ENCODE measurements at places on chromosomes 7 and 10.

DNA sequence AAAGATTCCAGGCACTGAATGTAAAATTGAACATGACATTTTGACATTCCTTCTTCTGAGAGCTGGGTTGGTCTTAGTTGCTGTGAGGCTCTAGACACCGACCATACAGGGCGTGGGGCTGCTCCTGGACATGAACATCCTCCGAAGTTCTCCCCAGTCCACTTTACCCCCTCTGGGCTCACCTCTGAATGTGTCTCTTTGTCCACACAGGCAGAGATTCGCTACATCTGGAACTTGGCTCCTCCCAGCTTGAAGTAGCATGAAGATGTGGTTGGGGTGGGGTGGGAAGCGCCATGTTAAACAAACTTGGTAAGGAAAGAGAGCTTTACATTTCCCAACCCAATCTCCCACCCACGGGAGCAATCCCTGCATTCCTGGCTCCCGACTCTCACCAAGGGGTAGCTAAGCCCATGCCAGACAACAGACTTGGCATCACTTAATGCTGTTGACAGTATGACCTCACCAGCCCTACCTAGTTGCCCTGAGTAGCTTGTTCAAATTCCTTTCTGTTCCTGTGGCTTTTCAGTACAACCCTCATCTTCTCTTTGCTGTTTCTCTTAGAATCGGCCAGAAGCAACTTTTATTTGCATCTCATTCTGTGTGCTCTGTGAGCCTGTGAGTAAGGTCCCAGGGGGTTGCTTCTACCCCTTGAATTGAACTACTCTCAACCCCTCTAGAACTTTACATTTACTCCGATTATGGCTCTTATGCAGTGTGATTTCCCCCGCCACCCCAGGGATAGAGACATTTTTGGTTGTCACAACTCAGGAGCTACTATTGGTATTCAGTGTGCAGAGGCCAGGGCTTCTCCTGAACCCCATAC, 211.4 kb downstream of the SEC23IP start:
- no peak for DNase-seq

- no peak for DNase-seq
Observed at GRCh38 chr10:86113044-86113443, 253.6 kb downstream of the GRID1 start.

GRCh38 chr10:56551037-56551436, 190.0 kb upstream of the ZWINT start:
- DNase-seq: no peak

- DNase-seq: no peak
Observed at GRCh38 chr10:43124574-43125273, 13.5 kb upstream of the CSGALNACT2 start.

- no peak for DNase-seq
Observed at GRCh38 chr7:20596653-20597052, 18.8 kb upstream of the ABCB5 start.

- DNase-seq: no peak
Observed at GRCh38 chr7:52925332-52925731, 110.1 kb upstream of the POM121L12 start.

DNA sequence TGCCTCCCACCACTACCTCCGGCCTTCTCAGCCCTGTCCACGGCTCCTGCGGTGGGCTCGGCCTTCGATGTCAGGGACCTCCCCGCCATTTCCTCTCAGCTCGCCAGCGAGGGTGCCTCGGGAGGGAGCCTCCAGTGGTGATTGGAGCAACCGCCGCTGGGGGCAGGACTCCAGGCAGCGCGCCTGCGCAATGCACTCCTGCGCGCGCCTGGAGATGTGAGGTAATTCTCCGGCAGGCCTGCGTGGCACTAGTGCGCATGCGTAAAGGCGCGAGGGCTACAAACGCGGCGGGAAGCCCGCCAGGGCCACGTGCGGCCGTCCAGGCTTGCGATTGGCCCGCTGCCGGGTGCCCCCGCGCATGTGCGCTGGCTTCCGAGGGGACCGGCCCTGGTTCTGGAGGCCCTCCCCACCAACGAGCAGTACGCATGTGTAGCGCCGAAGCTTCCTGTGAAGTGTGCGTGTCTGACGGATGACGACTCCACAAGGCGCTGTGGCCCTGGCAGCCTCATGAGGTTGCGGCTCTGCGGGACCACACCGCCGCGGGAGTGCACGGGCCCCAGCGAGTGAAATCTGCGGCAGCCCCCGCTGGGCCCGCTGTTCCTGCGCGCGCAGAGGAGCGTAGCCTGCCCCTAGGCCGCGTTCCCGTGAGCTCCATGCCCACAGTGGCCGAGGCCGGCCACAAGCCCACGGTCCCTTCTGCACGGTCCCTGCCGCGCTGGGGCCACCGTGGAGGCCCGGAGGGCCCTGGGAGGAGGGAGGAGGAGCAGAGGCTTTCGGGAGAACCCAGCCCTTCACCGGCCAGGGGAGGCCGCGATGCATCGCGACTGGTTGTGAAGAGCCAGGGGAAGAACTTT, at the start of gene SYCE1:
SYCE1 (minus strand) TSS at position 143 of the 854 bp plus-strand sequence; CDS start at position 89, 54 bp downstream.
- DNase-seq: no peak

- DNase-seq: no peak
Observed at GRCh38 chr7:22700559-22701002, 26.4 kb upstream of the IL6 start.

- no peak for DNase-seq
Observed at GRCh38 chr7:46963719-46964118, 618.2 kb downstream of the TNS3 start.

GRCh38 chr10:13712837-13713581, 126.2 kb downstream of the PRPF18 start:
- DNase-seq: no peak

- no peak for DNase-seq
Observed at GRCh38 chr7:18663321-18663720, 167.8 kb downstream of the HDAC9 start.

- DNase-seq: no peak
Observed at GRCh38 chr7:121330053-121330833, 1.4 kb downstream of the WNT16 start.

- DNase-seq: peak; percentile 78
Observed at GRCh38 chr10:35195361-35196306, 69.0 kb downstream of the CREM start.

- DNase-seq: no peak
Observed at GRCh38 chr7:149817836-149818535, 20.2 kb upstream of the ZNF862 start.

- DNase-seq: no peak
Observed at GRCh38 chr7:33395340-33395739, 266.0 kb downstream of the BBS9 start.

- no peak for DNase-seq
Observed at GRCh38 chr10:123519861-123520260, 146.3 kb upstream of the GPR26 start.

- no peak for DNase-seq
Observed at GRCh38 chr10:30092151-30092790, 32.9 kb upstream of the JCAD start.

DNA sequence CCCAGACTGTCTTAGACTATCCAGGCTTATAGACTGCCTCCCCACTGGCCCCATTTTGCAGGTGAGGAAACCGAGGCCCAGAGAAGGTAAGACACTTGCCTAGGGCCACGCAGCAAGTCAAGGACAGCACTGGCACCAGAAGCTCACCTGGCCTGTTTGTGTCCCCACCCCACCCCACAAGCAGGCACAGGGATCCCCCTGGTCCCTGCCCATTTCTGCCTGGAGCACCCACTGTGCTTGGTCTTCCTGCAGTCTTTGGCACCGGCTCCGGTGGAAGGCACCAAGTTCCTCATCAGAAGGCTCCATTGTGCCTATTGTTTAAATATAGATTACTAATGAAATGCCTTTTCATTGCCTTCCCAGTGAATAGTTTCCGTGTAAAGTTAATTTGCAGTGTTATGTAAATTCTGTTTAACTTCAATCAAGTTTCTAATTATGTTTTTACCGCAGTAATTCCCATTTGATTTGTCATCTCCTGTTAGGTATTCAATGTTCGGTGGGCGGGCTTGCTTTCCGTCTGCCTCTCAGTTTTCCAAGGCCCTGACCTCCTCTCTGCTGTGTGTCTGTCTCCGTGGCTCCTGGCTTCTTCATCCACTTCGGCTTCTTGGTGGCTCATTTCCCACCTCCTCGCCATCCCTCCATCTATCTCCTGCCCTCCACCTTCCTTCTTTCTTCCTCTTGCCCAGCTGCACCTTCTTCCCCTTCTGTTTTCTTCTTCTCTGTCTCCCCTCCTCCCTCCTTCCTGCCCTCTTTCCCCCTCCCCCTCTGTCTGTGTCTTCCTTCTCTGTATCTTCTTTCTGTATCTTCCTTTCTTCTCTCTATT, 75.8 kb downstream of the ZMIZ1 start:
- no peak for DNase-seq

GRCh38 chr7:916291-916941, 38.1 kb downstream of the ADAP1 start:
- no peak for DNase-seq

DNA sequence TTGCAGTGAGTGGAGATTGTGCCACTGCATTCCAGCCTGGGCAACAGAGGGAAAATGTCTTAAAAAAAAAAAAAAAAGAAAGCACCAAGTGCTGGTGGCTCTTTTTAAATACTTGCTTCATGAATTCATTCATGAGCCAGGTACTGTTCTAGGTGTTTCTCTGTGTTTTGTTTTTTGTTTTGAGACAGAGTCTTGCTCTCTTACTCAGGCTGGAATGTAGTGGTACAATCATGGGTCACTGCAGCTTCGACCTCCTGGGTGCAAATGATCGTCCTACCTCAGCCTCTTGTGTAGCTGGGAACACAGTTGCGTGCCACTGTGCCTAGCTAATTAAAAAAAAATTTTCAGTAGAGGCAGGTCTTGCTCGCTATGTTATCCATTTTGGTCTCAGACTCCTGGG, 5.3 kb downstream of the STOX1 start:
- DNase-seq: no peak

- no peak for DNase-seq
Observed at GRCh38 chr7:48365010-48365409, 193.8 kb downstream of the ABCA13 start.

- no peak for DNase-seq
Observed at GRCh38 chr7:39099146-39099545, 121.4 kb downstream of the POU6F2 start.

DNA sequence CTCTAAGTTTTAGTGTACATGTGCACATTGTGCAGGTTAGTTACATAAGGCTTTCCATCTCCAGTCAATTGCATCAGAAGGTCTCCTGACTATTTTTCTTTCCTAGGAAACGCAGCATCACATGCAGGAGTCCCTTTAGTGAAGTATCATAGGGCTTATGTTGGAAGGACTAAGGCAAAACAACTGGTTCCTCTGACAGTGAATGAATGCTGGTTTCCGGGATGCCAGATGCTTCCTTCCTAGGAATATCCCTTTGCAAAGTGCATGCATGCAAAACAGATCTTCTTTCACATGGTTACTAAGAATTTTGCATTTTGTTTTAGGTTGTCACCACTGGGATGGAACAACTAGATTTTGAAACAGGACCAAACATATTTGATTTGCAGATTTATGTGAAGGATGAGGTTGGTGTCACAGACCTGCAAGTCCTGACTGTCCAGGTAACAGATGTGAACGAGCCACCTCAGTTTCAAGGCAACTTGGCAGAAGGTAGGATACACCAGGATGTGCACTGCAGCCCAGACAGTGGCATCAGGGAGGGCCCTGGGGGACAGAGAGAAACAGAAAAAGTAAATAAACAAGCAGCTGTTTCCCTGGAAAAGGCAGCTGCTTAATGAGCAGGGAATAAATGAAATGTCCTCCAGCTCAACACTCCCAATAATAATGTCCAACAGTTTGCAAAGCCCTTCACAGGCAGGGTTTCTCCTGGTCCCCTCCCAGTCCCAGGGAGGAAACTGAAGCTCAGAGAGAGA, 17.8 kb downstream of the CDHR3 start:
- no peak for DNase-seq

DNA sequence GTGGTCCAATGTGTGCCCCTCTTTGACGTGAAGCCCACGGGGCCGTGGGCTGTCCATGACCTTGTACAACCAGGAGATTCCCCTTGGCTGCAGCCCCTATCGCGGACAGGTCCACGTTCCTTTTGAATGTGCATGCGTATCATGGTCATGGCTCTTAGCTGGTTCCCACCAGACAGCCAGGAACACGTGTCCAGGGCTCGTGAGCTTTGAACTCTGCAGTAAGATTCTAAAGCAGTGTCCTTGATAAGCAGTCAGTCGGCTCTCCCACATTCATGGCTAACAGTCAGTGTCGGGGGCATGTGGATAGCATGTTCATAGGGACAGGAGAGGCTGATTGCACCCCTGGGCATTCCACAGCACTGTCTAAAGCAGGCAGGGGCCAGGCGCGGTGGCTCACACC, 75.9 kb upstream of the SH2B2 start:
- no peak for DNase-seq

- DNase-seq: no peak
Observed at GRCh38 chr7:20095436-20095835, 121.7 kb downstream of the MACC1 start.
